Mammary microvascular endothelial cell (primary cell): ENCODE measurements at places on chromosomes 12 and 14. TPM values are rescaled to one million over a fixed set of nuclear protein-coding genes. Genes with fewer than 3 reads are reported as not detected.

Gene RD3L
- total RNA-seq = not detected in 2 replicates

Gene BICDL1
- total RNA-seq = 0.27 TPM in 1 of 2 replicates, not detected in the other

Gene SPSB2
- total RNA-seq = 3.2 and 3.9 TPM in 2 replicates

Gene GPRC5A
- 50.8 and 57.3 TPM in 2 replicates for total RNA-seq

Gene KRT72
- total RNA-seq = not detected in 2 replicates

Gene CMKLR1
- total RNA-seq = not detected in 2 replicates

Gene KRT75
- total RNA-seq = not detected in 2 replicates

Gene NCOR2
- total RNA-seq = 34.1 and 57.0 TPM in 2 replicates

Gene RDH5
- total RNA-seq = 0.67 and 3.0 TPM in 2 replicates

Gene KRT74
- not detected in 2 replicates for total RNA-seq

Gene GZMB
- total RNA-seq = not detected in 2 replicates

Gene RBP5
- 0.13 TPM in 1 of 2 replicates, not detected in the other for total RNA-seq

Gene GPR65
- total RNA-seq = under 0.01 and 0.13 TPM in 2 replicates

Gene RDH16
- not detected in 2 replicates for total RNA-seq

Gene LRRC23
- 2.8 and 7.1 TPM in 2 replicates for total RNA-seq

Gene PTPRB
- total RNA-seq = 53.5 and 63.4 TPM in 2 replicates

Gene NGB
- total RNA-seq = not detected in 2 replicates

Gene KRT6B
- not detected in 2 replicates for total RNA-seq

Gene P2RX7
- total RNA-seq = 3.6 and 6.9 TPM in 2 replicates

Gene GPR132
- total RNA-seq = 0.10 and 0.13 TPM in 2 replicates

Gene CABP1
- not detected in 2 replicates for total RNA-seq

Gene OTOGL
- 0.10 and 0.27 TPM in 2 replicates for total RNA-seq

Gene ANO2
- total RNA-seq = 9.2 and 13.5 TPM in 2 replicates

Gene FOXG1
- total RNA-seq = under 0.01 TPM in 1 of 2 replicates, not detected in the other

Gene FAM186B
- total RNA-seq = not detected in 2 replicates

Gene DLST
- total RNA-seq = 63.0 and 71.6 TPM in 2 replicates

Gene B3GNT4
- total RNA-seq = not detected in 2 replicates

Gene B4GALNT1
- 0.13 TPM in 1 of 2 replicates, not detected in the other for total RNA-seq

Gene FAIM2
- total RNA-seq = not detected in 2 replicates

Gene GZMH
- not detected in 2 replicates for total RNA-seq

Gene GIT2
- total RNA-seq = 29.3 and 31.9 TPM in 2 replicates

Gene HSPB8
- 19.1 and 19.4 TPM in 2 replicates for total RNA-seq

Gene TTC6
- not detected in 2 replicates for total RNA-seq

Gene KRT82
- not detected in 2 replicates for total RNA-seq

Gene GARIN6
- not detected in 2 replicates for total RNA-seq

Gene LRRC43
- 0.93 and 2.6 TPM in 2 replicates for total RNA-seq

Gene FOXN4
- not detected in 2 replicates for total RNA-seq

Gene VASH1
- total RNA-seq = 10.1 and 11.7 TPM in 2 replicates

Gene GLT8D2
- total RNA-seq = 0.84 and 1.5 TPM in 2 replicates

Gene HOXC9
- not detected in 2 replicates for total RNA-seq

Gene LBHD2
- total RNA-seq = not detected in 2 replicates

Gene CFAP54
- total RNA-seq = 3.7 and 4.2 TPM in 2 replicates

Gene LRRK2
- 0.33 and 0.94 TPM in 2 replicates for total RNA-seq

Gene RAB2B
- 11.8 and 12.6 TPM in 2 replicates for total RNA-seq

Gene KCNC2
- not detected in 2 replicates for total RNA-seq

Gene ESR2
- 0.27 and 0.69 TPM in 2 replicates for total RNA-seq

Gene BEGAIN
- total RNA-seq = 0.20 TPM in 2 replicates

Gene BDKRB2
- 1.9 and 2.0 TPM in 2 replicates for total RNA-seq

Gene CCDC38
- 0.07 and 0.15 TPM in 2 replicates for total RNA-seq

Gene CCDC177
- not detected in 2 replicates for total RNA-seq
